Tibial nerve (tissue), 4 donors: ENCODE measurements at places on chromosomes 7 and 10.

DNA sequence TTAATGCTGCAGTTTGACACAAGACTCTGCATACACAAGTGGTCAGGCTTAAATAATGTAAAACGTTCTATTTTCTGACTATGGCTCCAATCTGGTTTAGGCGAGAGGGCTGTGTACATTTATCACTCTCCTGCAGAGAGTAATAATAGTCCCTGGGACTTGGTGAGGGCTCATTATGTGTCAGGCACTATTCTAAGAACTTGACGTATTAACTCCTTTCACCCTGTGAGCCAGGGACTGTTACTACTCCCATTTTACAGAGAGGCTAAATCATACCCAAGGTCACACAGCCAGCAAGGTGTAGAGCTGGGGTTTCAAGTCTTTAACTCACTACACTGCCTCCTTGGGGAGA is 187.2 kb upstream of the LYZL2 start:
- DNase-seq = no peak

DNA sequence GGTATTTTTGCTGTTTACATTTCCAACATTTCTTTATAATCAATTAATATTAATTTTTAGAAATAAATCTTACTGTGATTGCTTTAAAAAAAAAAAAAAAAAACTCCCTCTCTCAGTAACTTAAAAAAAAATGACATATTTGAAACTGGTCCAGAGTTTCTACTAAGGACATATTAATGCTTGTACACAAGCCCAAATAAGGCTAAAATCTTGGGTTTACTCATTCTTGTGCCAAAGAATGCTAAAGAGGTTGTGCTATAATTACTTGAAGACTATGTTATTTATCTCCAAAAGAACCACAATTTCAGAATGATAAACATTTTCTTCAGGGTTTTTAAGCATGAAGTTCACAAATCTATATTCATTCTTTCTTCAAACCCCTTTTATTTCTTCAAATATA is 39.4 kb upstream of the PHF14 start:
- no peak for DNase-seq

DNA sequence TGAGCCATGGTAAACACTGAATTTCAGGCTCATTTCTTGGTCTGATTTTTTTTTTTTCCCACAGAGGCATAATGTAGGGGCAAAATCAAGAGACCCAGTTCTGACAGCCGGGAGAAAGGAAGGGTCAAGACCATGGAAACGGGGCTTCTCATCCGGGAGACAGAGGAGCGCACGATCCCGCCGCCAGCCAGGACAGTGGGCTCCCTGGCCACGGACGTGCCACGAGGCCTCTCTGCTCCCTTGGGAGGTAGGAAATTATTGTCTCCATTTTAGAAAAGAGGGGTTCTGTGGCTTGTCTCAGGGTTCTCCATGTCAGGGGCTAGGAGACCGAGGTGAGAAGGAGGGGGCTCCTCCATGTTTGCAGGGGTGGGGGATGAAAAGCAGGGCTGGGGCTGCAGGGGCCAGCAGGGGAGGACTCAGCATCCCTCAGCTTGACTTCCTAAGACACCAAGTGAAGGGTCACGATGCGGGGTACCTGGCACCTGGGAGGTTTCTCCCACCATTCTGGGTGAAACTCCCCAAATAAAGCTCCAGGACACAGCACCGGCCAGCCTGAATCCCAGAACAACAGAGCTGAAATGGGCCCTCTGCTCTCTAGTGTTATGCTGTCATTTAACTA is 37.6 kb downstream of the PPIF start:
- no peak for DNase-seq

- DNase-seq = no peak
Measured at GRCh38 chr10:11798845-11799735, 24.1 kb upstream of the PROSER2 start.

- DNase-seq = no peak
Measured at GRCh38 chr10:126946746-126947145, 41.5 kb downstream of the DOCK1 start.

DNA sequence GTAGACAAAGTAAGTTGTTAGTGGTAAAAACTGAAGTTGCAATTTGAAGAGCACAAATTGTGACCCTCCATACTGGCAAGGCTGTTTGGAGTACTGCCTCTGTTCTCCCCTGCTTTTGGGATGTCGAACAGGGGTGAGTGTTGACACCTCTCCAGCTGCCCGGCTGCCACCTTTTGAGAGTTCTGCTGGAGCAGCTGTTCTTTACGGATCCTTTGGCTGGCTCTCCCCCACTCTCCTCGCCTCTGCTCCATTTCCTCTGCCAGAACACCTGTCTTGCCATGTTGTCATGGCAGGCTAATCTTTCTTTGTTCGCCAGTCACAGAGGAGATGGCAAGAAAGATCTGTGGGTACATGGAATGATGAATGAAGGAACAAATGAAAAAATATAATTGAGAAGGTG is 34.9 kb downstream of the INSYN2A start:
- DNase-seq = no peak

GRCh38 chr7:122544463-122544862 is 154.5 kb downstream of the RNF133 start:
- peak; percentile 8 for DNase-seq

DNA sequence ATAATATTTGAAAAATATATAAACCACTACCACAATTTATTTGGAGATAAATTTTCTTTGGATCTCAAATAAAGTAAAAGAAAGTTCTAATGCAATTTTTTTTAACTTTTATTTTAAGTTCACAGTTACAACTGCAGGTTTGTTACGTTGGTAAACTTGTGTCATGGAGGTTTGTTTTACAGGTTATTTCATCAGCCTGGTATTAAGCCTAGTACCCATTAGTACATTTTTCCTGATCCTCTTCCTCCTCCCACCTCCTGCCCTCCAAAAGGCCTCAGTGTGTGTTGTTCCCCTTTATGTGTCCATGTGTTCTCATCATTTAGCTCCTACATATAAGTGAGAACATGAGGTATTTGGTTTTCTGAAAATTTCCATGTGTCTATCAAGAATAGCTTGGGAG is 54.5 kb downstream of the CAV1 start:
- no peak for DNase-seq

DNA sequence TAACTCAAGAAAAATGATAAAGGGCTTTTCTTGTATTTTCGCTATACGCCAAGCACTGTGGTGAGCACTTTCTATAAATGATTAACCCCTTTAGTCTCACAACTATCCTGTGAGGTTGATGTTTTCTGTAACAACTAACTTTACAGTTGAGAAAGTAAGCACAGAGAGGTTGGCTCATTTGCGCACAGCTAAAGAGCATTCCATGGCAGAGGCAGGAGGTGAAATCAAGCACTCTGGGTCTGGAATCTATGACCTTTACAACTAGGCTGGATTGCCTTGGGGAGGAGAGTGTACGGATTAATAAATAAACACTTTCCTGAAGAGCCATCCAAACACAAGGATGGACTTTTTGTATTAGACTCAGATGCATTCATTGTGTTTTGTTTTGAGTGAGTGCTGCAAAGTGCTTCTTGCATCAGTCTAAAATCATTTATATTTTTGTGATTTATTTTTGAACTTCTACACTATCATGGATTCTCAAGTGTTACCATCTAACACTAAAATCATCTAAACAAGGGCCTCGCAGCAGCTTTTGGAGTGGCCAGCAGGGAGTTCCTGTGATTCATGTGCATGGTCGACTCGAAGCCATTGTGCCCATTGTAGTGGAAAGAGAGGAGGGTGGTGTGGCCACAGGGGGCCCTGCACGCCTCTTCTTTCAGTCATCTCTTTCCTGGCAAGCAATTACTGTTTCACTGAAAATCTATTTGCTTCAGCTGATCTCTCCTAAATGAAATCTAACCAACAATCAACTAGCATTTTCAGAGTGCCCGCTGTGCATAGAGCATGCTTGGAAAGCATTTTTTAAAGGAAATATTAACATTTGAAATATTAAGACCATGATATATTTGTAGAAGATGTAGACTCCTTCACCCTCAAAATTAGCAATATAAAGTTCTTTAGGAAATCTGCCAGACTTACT is 633.4 kb upstream of the COBL start:
- no peak for DNase-seq

DNA sequence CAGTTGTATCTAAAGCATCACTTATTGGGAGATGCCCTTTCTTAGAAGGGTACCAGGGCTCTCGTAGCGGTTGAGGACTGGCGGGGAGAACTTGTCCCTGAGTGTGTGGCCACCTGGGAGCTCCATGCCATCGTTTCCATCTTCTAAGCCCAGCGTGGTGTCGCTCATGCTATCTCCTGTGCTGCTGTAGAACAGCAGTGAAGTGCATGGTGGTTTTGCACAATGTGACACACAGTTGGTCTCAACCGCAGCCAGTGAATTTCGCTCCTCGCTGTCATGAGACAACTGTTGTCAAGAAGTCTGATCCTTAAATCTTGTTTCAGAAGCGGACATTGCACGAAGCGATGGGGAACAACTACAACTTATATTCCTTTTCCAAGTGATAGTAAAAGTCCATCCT is 283.4 kb downstream of the GRID1 start:
- no peak for DNase-seq

DNA sequence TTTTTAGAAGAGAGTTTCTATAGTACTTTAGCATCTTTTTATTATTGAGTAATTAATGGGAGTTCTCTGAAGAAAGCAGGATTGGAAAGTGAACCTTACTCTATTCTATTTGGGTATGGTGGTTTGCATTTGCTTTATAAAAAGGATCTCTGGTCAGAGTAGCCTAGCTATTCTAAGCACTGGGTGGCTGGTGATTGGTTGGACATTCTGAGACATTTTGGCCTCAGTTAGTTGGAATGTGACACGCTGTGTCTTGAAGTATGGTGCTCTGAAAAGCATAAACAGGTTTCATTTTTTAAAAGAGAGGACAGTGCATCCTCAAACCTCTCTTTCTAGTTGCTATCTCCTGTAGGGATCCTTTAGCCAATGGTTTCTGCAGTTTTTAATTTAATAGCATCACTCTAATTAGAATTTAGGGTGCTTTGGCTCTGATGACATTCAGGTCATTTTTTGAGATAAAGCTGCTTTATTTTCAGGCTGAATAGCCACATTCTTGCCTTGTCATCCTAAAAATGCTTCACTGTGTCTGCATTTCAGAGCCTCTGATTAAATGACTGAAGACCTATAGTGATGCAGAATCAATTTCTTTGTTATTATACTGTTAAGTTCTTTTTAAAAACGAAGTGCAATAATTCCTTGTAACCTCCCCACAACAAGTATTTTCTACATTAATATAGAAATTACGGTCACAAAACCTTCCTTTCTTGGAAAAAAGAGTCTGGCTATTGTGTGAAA is 20.6 kb downstream of the TMEM178B start:
- DNase-seq = no peak

DNA sequence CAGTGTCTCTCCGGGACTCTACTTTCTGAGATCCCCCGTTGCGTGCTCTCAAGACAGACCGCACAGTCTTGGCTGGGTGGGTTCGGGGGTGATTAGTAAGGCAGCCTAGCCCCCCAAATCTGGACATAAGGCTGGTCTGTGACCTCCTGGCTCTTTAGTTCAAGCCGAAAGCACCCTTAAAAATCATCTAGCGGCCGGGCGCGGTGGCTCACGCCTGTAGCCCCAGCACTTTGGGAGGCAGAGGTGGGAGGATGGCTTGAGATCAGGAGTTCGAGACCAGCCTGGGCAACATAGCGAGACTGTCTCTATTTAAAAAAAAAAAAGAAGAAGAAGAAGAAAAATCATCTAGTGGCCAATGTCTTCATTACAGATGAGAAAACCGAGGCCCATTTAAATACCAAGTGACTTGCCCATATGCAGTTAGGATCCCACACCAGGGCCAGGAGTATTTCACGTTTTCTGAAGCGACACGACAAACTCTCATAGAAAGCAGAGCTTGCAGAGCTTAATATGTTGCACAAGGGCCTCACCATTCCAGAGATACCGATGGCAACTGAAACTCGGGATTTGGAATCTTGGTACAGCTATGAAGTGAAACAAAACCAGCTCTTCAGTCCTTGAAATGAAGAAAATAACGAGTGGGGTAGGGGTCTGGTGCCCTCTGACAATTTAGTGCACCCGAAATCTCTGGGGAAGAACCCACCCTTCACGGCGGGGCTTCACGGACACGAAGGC is 703 bp upstream of the HILPDA start:
- no peak for DNase-seq

GRCh38 chr7:113268757-113269156 is 150.4 kb upstream of the SMIM30 start:
- no peak for DNase-seq

GRCh38 chr7:80896906-80897598 is 21.8 kb downstream of the SEMA3C start:
- no peak for DNase-seq

GRCh38 chr10:47359626-47360418 is 11.7 kb downstream of the RBP3 start:
- DNase-seq = no peak

DNA sequence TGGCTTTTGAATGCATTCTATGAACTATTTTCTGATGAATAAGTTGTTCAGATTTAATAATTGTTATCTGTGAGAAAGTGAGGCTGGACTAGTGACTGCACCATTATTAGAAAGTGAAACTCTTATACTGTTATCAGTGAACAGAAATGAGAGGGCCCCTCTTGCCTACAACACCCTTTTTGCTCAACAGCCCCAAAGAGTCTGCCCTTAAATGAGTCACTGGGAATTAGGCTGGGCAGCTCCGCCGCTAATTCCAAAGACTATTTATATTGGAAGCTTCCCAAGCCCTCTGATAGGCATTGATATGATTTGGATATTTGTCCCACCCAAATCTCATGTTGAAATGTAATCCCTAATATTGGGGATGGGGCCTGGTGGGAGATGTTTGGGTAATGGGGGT is 7.0 kb upstream of the CYP2C18 start:
- DNase-seq = no peak

DNA sequence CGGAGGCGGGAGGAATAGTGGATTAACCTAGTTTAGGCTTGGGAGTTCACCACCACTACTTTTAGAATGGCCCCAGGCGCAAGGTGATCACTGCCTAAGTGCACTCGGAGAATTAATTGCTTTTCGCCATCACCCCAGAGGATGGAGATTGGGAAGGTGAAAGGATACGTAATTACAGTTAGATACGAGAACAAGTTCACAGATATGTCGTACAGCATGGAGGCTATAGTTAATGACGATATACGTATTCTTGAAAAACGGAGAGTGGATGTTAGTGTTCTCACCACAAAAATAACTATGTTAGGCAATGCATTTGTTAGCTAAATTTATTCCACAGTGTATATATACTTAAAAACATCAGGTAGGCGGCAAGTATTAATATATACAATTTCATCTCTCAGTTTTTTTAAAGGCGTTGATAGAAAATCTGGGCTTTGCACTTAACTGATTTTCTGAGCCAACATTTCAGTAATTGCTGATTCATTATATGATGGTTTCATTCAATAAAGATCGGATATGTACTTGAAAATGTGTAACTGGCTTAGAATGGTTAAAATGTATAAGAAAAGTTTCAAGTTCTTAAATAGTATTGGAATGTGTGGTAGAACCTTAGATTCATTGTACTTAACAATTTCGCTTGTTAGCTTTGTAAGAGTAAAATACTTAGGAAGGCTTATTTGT is 683 bp downstream of the CDC123 start:
- no peak for DNase-seq

DNA sequence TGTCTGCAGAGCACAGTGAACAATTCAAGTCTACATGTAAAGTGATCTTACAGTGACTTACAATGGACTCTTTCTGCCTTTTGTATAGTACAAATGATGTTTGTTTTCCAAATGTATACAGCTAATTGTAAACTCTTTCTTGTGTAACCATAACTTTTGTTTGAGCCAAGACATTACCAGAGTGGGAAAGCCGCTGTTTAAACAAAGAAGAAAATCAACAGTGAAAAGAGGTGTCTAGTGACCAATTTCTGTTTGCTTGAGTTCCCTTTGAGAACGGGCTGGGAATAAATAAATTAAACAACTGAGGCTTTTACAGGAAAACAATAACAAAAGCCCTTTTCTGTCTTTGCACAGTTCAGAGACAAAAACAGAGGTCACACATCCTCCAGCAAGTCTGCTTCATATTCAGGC is 1163.4 kb downstream of the CNTNAP2 start:
- DNase-seq = no peak

GRCh38 chr10:50406457-50407070 is 155.2 kb upstream of the ASAH2 start:
- DNase-seq = no peak
